CD4-positive, alpha-beta T cell treated with Interleukin-2 at 100 ng/mL for 4 hours (primary cell): ENCODE measurements at places on chromosomes 5 and 9.
A peak's percentile ranks its signal among the peaks of the same experiment; 100 is the strongest.

- no peak for DNase-seq
Measured at GRCh38 chr5:58545912-58546311, 37.0 kb upstream of the RAB3C start.

DNA sequence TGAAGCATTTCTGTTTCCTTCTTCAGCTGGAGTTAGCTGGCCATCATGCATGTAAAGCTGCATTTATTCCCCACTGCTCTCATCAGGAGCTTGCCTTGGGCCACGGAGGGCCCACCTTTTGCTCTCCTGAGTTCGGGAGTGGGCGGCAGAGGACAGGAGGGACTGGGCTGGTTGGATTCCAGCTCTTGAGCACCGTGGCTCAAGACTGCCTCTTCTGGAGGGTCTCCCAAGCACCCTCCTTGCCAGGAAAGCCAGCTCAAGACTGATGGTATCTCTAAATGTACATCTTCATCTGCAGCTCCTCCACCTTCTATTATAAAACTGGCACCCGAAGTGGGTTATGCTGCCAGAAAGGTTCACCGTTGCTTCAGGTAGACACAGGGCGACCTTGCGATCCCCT, 399.6 kb upstream of the IRX1 start:
- no peak for DNase-seq

DNA sequence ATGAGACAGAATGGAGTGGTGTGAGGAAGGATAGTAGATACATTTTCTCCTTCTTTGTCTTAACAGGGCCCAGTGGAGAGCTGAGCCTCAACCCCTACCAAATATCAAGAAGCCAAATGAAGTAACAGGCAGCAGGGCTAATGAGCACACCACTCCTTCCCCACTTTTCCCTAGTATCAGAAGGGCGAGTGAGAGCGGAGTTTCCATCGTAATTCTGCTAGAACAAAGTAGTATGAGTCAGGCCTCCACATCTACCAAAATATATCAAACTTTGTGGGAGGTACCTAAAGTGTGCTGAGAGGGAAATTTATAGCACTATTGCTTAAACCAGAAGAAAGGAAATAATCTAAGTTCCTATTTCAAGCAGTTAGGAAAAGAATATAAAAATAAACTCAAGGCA, 769.0 kb upstream of the RGMB start:
- no peak for DNase-seq

DNA sequence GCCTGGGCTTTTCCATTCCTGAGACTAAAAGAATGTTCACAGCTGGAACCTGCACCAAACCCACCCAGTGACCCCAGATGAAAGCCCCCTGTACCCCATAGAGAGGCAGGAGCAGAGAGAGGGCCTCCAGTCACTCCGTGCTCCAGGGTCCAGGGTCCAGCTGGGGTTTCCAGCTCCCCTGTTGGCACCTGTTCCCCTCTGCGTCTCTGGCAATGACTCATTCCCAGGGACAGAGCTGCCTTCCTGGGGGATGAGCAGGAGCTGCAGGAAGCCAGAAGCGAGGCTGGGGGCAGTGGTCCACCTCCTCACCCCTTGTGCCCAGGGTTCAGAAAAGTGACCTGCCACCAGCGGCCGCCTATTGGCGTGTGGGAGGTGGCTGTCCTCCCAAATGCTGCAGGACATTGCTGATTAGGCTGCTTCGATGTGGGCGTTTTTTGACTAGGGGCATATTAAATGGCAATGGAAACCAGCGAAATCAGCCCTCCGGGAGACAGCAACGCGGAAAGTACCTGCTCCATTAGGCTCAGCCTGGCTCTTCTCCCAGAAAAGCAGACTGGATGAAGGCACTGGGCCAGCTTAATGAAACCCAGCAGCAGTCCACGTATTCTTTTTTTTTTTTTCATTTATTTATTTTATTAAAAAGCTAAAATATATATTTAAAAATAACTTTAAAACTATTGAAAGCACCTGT, 97.4 kb downstream of the DAP start:
- DNase-seq: no peak

DNA sequence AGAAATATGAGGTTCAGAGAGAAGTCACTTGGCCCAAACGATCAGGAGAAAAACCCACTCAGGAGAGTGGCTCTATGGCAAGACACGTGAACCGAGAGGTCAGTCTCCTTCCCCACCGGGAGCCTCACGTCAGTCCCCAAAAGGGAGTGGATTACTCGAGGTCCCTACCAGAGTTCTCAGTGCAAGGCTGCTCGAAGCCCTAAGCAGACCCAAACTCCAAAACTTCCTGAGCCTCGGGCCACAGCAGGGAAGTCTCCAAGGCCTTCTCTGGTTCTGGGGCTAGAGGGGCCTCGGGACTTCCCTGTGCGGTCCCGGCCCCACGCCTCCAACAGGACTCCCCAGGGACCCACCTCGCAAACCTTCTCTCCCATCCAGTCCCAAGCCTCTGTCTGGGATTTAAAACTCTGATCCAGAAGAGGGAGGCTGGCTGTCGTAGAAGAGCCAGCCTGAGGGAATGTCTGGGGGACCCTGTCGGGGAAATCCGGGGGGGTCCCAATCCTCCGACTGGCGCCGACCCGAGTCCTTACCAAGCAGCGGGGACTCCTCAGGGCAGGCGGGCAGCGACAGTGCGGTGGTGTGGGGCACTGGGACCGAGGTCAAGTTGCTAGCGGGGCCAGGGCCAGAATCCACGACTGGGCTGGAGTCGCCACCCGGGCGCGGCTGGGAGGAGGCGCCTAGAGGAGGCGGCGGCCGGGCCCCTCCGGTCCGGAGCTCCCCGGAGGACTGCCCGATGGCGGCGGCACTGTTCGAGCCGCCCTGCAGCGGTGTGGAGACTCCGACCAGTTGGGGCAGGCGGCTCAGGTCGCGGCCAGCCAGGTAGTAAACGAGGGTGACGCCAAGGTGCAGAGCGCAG, 679 bp downstream of the B4GALT1 start:
- DNase-seq: no peak

- no peak for DNase-seq
Measured at GRCh38 chr9:68978501-68978900, 35.4 kb downstream of the PRKACG start.

GRCh38 chr5:38414348-38414747, 142.1 kb downstream of the LIFR start:
- DNase-seq: no peak

DNA sequence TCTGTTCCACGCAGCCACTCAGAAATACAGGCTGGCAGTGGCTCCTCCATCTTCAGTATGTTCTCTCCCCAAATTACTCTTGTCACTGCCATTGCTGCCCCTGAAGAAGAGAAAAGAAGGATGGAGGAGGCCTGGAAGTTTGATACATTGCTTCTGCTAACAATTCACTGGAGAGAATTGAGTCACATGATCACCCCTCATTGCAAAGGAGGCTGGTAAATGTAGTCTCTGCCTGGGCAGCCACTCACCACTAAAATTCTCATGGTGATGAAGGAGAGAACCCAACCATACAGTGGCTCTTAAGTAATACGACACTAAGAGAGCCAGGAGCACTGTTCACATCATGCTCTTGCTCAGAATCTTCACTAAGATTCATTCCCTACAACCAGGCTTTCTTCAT, 112.0 kb downstream of the DOCK8 start:
- no peak for DNase-seq

DNA sequence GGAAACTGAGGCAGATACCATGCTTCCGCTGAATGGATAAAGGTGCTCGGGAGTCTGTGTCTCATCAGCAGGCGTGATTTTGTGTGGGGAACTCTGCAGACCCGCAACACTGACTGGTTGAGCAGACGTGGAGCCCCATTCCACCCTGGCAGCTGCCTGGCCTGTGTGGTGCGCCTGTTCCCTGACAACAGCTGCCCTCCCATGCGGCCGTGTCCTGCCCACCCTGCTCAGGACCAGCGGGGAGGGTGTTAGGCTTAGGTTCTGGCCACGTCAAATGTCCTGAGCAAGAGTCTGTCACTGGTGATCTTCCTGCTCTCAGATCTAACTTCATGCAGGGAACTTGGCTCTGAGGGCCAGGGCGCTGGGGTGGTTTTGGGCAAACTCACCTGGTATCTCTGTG, 417.7 kb upstream of the IRX4 start:
- no peak for DNase-seq

- no peak for DNase-seq
Measured at GRCh38 chr9:136664000-136664915, 1.5 kb downstream of the EGFL7 start.

DNA sequence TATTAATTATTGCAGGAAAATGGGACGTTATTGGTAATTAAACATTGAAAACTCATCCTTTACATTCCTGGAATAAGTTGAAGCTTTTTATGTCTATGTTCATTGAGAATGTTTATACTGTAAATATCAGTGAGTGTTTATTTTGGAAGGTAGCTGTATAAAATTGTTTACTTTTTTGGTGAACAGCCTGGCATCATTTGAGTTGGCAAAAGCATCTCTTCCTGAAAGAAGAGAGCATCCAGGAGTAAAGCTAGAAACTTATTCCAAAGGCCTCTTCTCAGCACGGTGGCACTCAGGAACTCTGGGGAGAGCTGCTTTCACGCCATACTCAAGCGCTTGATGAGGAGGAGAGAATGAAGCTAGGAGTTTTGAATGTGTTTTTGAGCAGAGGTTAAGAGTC, 79.9 kb downstream of the GAPVD1 start:
- DNase-seq: no peak

- DNase-seq: no peak
Measured at GRCh38 chr5:137492331-137492730, 6.8 kb downstream of the SPOCK1 start.

- no peak for DNase-seq
Measured at GRCh38 chr9:69346596-69347390, 21.8 kb downstream of the ENTREP1 start.

- DNase-seq: no peak
Measured at GRCh38 chr9:78073722-78074121, 42.1 kb upstream of the GNAQ start.

GRCh38 chr9:128026773-128027541, 40.2 kb downstream of the NAIF1 start:
- DNase-seq: peak; percentile 79

DNA sequence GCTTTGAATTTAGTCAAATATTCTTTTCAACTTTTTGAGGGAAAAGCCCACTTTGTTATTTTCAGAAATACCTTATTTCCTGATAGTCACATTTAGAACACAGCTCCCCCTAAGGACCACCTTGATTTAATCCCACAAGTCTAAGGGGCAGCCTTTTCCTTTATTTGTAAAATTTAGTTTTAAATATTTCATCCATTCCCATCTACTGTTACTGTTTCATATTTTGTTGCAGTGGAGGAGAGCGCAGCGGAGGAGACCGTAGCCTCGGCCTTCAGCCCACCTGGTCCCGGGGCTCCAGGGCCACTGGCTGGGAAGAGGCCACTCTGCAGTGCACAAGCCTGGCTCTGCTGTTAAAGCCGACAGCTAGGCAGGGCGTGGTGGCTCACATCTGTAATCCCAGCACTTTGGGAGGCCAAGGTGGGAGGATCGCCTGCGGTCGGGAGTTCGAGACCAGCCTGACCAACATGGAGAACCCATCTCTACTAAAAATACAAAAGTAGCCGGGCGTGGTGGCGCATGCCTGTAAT, 19.6 kb downstream of the LPCAT1 start:
- DNase-seq: no peak

- no peak for DNase-seq
Measured at GRCh38 chr9:111804636-111805035, 9.9 kb upstream of the SHOC1 start.

- no peak for DNase-seq
Measured at GRCh38 chr9:69946800-69947437, 96.7 kb upstream of the MAMDC2 start.

DNA sequence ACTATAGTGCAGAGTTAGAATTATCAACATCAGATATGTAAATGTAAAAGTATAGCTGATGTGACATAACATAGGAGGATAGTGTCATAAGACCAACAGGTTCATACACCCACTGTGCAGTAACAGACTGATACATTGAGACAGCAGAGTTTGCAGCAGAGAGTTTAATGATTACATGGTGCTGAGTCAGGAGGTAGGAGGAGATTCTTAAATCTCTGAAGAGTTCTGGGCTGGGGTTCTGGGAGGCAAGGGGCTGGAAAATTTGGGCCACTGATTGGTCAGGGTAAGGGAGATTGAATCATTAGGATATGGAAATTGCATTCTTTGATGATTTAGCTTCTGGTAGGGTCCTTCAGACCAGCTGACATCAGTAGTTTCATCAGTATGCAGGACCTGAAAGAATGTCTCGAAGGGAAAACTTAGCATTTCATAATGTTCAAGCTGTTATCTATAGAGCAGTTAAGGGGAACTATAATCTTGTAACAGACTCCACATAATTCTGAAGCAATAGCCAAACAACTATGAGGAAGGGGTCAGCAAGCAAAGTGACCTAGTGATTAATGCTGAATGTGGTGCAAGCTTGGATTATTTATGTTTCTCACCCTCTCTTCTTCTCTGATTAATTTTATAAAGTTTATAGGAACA, 35.6 kb downstream of the CCL28 start:
- DNase-seq: no peak

GRCh38 chr5:112534611-112535255, 115.7 kb upstream of the EPB41L4A start:
- DNase-seq: no peak

- no peak for DNase-seq
Measured at GRCh38 chr9:76744336-76744735, 19.9 kb upstream of the PCA3 start.

GRCh38 chr9:33329117-33329563, 38.8 kb downstream of the NFX1 start:
- no peak for DNase-seq

DNA sequence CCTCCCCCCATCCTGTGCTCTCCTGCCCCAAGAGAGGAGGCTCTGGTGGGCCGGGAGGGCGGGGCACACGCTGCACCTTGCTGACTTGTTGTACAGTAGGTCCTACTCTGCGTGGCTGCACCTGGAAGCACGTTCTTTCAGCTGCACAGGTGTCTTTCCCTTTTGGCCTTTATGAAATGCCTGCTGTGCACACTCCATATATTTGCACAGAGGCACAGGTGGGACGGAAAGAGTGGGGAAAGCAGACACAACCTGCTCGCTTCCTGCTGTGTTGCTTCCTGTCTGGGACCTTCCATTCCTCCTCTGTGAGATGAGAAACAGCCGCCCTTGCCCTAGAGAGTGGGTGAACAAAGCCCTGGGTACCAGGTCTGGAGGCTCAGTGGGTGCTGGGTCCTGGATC, 4.8 kb downstream of the USP20 start:
- no peak for DNase-seq

GRCh38 chr5:9456435-9457042, 89.3 kb downstream of the SEMA5A start:
- DNase-seq: no peak

- no peak for DNase-seq
Measured at GRCh38 chr5:96745844-96746531, 61.8 kb downstream of the ERAP1 start.

DNA sequence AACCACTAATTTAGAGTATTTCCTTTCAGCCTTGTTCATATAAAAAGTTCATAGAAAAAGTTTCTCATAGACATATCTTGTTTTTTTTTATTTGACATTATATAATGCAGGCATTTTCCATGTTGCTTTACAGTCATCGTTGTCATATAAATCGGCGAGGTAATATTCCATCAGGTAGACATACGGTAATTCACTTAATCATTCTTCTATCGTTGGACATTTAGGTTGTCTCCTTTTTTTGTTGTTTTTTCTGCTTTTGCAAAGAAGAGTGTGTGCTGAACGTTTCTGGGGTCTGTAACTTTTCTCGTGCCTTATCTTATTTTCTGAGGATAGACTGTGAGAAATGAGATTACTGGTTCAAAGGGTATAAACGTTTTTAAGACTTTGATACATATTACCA, 283.6 kb downstream of the ARHGAP26 start:
- no peak for DNase-seq

GRCh38 chr9:113227436-113227835, 6.1 kb downstream of the SLC31A1 start:
- no peak for DNase-seq
